ENCODE measurements at places on chromosomes 5 and 9. TPM values are rescaled to one million over a fixed set of nuclear protein-coding genes. Genes with fewer than 3 reads are reported as not detected.

Gene NAIP
- polyA plus RNA-seq = 3.9 TPM

Gene POU5F2
- polyA plus RNA-seq = 0.17 TPM

Gene C5orf46
- not detected for polyA plus RNA-seq

Gene QRFP
- not detected for polyA plus RNA-seq

Gene ARL14EPL
- 0.04 TPM for polyA plus RNA-seq

Gene KIF24
- 1.6 TPM for polyA plus RNA-seq

Gene MLANA
- not detected for polyA plus RNA-seq

- DNase-seq = no peak
- no peak overlapping the region for H3K4me3 ChIP-seq
- no peaks in the 10 kb centered on the region for H3K4me1 ChIP-seq
- no peaks in the 10 kb centered on the region for H3K27me3 ChIP-seq
- no peaks in the 10 kb centered on the region for H3K36me3 ChIP-seq
Measured at GRCh38 chr5:149162401-149163084, 21.2 kb downstream of the ABLIM3 start.

- no peak for DNase-seq
- no peaks in the 10 kb centered on the region for H3K36me3 ChIP-seq
- no peaks in the 10 kb centered on the region for H3K27me3 ChIP-seq
- no peaks in the 10 kb centered on the region for H3K4me1 ChIP-seq
- H3K4me3 ChIP-seq = no peak overlapping the region
Measured at GRCh38 chr5:133363807-133364587, 248.3 kb downstream of the FSTL4 start.

GRCh38 chr9:113921396-113921925, 45.4 kb downstream of the ZNF618 start:
- no peak overlapping the region for H3K27ac ChIP-seq
- no peaks in the 10 kb centered on the region for H3K36me3 ChIP-seq
- no peaks in the 10 kb centered on the region for H3K4me1 ChIP-seq
- no peak overlapping the region for H3K4me3 ChIP-seq

DNA sequence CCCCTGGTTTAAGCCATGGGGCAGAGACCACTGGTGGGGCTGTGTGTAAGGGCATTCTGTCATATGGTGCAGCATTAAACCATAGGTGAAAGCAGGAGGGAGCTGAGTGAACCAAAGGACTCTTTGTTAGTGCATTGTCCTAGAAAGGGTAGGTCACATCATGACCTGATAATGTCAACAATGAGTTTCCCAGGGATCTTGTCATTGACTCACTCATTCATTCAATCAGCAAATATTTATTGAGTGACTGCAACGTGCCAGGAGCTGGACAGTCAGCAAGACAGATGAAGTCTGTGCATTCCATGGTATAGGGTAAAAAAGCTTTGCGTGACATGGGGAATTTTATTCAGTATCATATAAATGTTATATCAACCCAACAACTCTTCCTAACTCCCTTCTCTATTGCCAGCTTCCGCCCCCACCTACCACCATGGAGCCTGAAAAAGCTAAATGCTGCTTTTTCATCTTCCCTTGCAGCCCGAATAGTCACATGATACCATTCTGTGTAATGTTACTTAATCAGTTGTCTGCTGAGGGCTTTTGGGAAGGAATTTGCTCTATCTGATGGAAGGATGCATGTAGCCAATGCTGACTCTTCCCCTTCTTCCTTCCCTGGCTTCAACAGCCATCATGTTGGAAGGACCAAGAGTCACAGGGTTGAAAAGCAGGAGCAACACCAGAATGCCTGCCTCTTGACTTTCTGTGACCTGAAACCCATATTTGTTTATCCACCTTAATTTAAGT, 11.5 kb upstream of the OTULINL start:
- H3K36me3 ChIP-seq = no peaks in the 10 kb centered on the region
- H3K4me3 ChIP-seq = no peak overlapping the region
- no peak overlapping the region for H3K27ac ChIP-seq
- H3K27me3 ChIP-seq = no peaks in the 10 kb centered on the region
- no peaks in the 10 kb centered on the region for H3K4me1 ChIP-seq

DNA sequence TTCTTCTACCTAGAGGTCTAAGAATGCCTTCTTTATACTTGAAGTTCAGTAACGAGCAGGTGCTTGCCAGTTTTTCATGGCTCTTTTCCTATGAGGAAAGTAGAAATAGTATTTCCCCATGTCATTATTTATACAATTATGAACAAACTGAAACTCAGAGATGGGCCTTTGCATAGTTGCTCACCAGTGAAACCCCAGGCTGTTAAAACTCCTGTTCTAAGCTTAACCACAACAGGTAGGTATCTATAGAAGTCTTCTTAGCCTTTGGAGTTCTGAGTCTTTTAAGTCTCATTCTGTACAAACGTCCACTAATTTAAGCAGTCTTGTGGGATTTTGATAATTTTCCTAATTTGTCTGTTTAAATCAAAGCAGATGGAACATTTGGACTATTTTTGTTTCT, 90.1 kb downstream of the STARD4 start:
- no peak overlapping the region for H3K4me3 ChIP-seq
- H3K4me1 ChIP-seq = no peaks in the 10 kb centered on the region
- H3K36me3 ChIP-seq = no peaks in the 10 kb centered on the region
- DNase-seq = no peak
- H3K27ac ChIP-seq = no peak overlapping the region
- H3K27me3 ChIP-seq = no peaks in the 10 kb centered on the region

- H3K4me3 ChIP-seq = no peak overlapping the region
- H3K4me1 ChIP-seq = peaks cover 17% of the 10 kb centered on the region
- no peak overlapping the region for H3K27ac ChIP-seq
Measured at GRCh38 chr5:112372543-112372942, 46.5 kb downstream of the EPB41L4A start.

DNA sequence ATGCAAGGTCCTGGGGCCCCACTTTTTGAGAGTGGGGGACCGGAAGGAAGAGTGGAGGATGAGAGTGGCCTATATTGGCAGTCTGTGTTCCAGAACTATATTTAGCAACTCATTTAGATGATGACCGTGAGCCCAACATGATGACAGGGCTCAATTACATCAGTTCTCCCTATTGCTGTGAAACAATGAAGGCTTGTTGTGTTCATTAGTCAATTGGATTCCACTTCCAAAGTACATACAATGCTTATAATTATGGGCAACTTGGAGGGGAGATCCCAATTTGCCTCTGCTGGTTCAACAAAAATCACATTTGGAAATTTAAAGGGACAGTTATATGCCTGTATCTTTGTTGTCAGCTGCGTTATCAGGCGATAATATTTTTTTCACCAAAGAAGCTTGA, 91.1 kb downstream of the TARS1 start:
- H3K4me3 ChIP-seq = no peak overlapping the region
- H3K4me1 ChIP-seq = no peaks in the 10 kb centered on the region
- no peaks in the 10 kb centered on the region for H3K36me3 ChIP-seq
- no peak for DNase-seq

DNA sequence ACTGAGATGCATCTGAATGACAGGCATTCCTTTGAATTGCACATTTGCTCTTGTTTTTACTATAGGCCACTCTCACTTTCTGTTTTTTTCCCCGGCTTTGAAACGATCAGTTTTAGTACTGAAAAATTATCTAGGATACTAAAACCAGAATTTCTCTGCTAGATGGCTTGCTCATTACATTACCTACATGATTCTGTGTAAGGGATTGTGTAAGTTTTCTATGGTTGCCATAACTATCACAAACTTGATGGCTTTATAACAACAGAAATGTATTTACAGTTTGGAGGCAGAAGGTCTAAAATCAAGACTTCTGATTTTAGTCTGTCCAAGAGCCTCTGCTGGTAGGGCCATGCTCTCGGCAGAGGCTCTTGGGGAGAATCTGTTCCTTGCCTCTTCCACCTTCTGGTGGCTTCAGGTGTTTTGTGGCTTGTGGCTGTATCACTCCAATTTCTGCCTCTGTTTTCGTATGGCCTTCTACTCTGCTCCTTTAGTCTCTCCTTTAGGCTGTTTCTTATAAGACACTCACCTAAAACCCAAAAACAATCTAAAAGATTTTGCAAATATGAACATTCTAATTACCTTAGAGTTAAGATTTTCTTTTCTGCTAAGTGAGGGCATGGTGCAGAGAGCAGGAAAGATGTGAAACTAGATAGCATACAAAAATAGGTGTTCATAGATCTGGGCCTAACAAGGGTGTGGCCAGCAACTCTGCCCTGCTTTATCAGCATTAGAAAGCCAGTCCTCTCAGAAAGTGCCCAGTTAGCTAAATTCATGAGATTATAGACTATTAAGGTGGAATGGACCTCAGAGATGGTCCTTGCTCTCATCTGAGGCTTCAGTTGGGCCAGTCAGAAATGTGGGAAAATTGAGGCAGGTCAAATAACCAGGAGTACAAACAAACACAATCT, 93.3 kb upstream of the CDKN2B start:
- no peak overlapping the region for H3K27ac ChIP-seq
- peaks cover 8% of the 10 kb centered on the region for H3K4me1 ChIP-seq
- no peak for DNase-seq
- H3K4me3 ChIP-seq = no peak overlapping the region

DNA sequence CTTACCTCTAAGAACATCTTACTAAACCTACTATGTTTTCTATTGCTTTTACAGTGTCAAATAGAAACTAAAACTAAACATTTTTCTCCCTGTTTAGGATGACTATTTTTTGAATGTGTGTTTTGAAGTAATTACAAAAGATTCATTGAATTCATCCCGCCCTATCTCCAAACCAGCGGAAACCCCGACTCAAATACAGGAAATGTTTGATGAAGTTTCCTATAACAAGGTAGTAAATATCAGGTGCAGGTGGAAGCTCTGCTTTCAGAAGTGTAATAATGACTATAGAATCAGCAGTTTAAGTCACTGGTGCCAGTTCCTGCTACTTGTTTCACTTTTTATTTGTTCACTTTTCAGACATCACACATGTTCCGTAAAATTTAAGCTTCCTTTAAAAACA, 20.0 kb downstream of the ERAP2 start:
- H3K4me3 ChIP-seq = no peak overlapping the region
- no peaks in the 10 kb centered on the region for H3K4me1 ChIP-seq
- H3K36me3 ChIP-seq = peaks cover 62% of the 10 kb centered on the region
- no peak for DNase-seq
- no peak overlapping the region for H3K27ac ChIP-seq
- no peaks in the 10 kb centered on the region for H3K27me3 ChIP-seq

GRCh38 chr9:93112116-93112863, 16.3 kb downstream of the CARD19 start:
- no peak overlapping the region for H3K4me3 ChIP-seq
- H3K36me3 ChIP-seq = peaks cover 7% of the 10 kb centered on the region
- peak; percentile 58 for DNase-seq
- H3K27me3 ChIP-seq = no peaks in the 10 kb centered on the region
